ENCODE measurements at places on chromosomes 4 and X.

- peak; percentile 32 for DNase-seq
Observed at GRCh38 chr4:165709516-165709915, 163.5 kb upstream of the TLL1 start.

DNA sequence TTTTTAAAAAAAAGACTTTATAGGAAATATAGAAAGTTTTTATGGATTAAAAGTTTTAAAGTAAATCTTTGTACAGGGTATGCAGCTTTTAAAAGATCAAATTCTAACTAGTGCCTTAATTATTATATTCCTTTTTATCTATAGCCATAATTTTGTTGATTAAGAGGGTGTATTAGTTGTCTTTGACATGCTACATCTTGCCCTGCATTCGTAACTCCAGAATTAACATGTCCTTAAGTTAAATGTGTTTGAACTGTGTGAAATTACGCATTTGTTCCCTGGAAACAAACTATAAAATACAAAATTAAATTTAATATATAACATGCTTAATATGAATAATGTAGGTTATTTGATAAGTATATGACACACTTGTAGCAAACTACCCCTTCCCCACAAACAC is 66.3 kb downstream of the PTPN13 start:
- no peak for DNase-seq

GRCh38 chr4:38073596-38074234 is 113.5 kb downstream of the PTTG2 start:
- no peak for DNase-seq

DNA sequence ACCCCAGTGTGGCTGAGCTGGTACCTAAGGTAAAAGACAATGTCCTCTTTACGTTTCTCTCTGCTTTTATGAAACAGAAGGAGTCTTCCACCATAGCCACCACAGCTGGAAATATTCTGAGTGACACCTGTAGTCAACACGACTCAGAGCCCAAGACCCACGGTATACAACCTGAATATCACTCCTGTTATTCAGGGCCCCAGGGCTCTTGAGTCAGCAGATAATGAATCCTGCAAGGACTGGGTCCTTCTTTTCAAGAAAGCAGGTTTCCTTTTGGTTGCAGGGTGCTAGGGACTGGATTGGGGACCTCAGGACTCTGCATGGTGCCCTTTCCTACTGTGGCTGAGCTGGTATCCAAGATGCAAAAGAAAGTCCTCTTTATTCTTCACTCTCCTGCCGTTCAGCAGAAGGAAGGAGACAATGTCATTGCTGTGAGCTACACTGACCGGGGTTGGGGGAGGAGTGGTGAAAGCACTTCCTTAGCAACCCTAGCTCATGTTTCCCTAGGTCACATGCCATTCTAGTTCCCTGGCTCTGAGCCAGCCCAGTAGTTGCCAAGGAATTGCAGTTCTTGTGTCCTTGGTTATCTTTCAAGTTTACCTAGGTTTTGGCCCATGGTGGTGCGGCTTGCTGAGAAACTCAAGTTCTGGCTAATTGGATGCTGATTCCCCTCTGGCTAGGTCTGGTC is 23.7 kb upstream of the UNC5C start:
- DNase-seq = peak; percentile 49

DNA sequence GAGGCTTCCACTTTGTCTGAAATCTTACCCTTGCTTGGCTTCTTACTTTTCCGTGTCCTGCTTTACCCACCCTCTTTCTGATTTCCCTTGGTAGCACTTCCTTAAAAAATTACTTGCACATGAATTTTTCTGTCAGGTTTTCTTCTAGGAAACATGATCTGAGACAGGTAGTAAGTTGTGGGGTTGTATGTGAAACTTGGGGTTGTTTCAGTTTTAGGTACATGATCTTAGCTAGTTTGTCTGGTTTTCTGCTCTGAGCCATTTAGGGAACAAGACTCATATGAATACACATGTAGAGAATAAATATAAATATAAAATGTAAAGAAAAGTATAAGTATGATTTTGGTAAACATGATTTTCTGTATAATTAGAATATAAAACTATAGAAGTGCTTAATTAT is 17.4 kb upstream of the ARMCX2 start:
- no peak for DNase-seq

- no peak for DNase-seq
Observed at GRCh38 chr4:121273191-121273590, 107.6 kb downstream of the QRFPR start.
